Muscle of arm (tissue), 14 donors: ENCODE measurements at places on chromosomes 2 and 18. TPM values are rescaled to one million over a fixed set of nuclear protein-coding genes. Genes with fewer than 3 reads are reported as not detected.

The AMER3 gene
- not detected for polyA plus RNA-seq

The LAMA3 gene
- polyA plus RNA-seq: 11.9 TPM

The DUSP2 gene
- polyA plus RNA-seq: 2.0 TPM

The CD207 gene
- not detected for polyA plus RNA-seq

The MTLN gene
- 23.8 TPM for polyA plus RNA-seq

The C1QL2 gene
- polyA plus RNA-seq: not detected

The MATN3 gene
- 1.5 TPM for polyA plus RNA-seq
